ENCODE measurements at places on chromosomes 12 and 14.

GRCh38 chr12:26077915-26078702 is 46.7 kb downstream of the BHLHE41 start:
- DNase-seq, result no peak

GRCh38 chr12:104055686-104056388 is 5.8 kb upstream of the GLT8D2 start:
- DNase-seq, result no peak

DNA sequence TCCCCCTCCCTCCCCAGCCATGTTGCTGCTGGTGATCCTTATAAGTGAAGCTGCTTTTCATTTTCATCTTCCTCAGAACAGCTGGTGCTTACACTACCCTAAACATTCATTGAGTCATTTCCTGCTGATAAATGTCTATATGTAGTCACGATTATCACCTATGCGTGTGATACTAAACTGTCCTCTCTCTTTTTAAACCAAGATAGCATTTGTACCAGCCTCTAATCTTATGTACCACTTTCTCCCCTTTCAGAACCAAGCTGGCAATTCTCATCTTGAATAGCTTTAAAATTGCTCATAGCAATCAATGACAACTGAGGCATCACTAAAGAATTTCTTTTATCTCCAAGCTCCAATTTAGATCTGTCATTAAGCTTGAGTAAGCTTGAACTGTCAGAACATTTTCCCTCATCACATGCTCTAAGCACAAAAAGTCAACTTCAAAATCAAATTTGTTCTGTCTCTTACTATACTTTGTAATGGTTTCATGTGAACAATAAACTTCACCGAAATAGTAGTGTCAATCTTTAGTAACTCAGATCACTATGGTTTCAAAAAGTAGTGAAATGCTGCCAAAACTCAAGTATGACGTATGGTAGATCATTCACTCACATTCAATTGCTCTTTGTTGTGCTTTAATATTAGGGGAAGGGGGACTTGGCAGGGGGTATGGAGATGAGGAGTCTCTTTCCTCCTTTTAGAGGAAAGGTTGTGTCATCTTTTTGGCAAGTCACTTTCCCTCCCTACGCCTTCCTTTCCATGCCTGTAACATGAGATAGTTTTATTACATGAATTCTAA is 178.1 kb upstream of the NOVA1 start:
- DNase-seq, result no peak

DNA sequence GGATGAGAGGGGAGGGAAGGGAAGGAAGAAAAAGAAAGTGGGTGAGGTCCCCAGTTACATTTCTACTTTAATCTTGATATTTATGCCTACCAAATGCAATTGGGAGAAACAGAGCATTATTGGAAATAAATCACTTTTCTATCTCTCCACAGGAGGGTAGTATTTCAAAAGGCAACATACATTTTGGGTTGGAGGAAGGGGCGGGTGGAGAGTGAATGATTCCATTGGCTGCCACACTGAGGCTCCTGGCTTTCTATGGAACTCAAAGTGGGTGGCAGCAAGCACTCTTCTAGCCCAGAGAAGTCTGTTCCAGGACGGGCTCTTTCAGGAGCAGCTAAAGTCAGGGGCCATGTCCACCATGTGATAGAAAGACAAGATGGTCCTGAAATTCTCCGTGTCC is 441.3 kb downstream of the DAD1 start:
- no peak for DNase-seq

DNA sequence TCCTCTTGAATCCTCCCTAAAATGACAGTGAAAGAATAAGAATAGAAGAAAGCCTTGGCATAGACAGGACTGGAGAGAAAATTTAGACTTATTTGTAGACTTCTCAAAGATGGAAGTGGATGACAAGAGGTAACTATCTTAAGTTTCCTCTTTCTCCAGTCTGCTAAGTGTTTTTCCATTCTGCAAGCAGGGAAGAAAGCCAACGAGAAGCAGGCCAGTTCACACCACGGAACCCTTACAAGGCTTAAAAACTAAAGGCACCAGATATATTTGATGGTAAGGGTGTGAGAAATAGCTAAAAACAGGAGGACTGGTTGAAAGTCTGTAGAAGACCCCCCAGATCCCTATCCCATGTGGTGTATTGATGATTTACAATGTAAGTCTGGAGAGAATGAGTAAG is 82.9 kb upstream of the GPHB5 start:
- DNase-seq, result no peak

GRCh38 chr14:101184104-101184455 is 280.6 kb upstream of the RTL1 start:
- no peak for DNase-seq

Measured in CD4-positive, alpha-beta T cell (primary cell).